ENCODE measurements at places on chromosomes 4 and X.

- peak; percentile 42 for DNase-seq
These were observed 109.8 kb downstream of the HMX1 start for GRCh38 chr4:8761824-8762205.

- no peak for DNase-seq
These were observed 7.5 kb downstream of the PCDH10 start for GRCh38 chr4:133156556-133156955.

DNA sequence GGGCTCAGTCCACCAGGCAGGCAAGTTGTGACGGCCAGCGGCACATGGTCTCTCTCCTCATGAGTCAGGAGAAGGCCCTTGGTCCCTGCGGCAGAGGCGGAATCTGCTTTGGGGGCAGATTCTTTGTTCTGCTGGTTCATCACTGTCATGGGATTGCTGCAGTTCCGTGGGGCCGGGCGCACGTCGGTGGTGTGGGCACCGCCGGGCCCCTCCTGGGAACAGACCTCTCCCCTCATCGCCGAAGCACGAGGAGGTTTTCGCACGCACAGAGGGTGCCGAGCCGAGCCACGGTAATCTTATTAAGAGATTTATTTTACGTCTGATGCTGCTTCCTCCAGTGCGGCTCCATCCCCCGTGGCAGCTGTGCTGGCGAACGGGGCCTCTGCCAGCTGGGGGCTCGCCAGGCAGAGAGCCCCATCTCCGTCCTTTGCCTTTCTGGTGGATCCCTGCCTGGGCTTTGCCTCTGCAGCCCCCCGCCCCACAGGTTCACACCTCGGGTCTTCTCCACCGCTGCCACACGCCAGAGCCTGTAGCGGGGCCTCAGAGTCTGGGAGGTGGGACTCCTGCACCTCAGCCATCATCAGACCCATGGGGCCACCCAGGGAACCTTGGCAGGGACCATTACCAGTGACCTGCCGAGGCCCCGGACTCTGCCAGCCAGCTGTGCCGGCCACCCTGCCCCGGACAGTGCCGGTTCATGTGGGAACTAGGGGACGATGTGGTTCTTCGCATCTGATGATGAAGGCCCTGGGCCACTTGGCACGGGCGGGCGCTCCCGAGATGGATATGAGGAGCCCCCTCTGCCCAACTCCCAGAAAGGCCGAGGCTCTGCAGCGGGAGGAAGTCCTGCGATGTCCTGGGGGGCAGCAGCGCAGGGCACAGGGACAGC is 86.7 kb upstream of the NKX1-1 start:
- peak; percentile 56 for DNase-seq

DNA sequence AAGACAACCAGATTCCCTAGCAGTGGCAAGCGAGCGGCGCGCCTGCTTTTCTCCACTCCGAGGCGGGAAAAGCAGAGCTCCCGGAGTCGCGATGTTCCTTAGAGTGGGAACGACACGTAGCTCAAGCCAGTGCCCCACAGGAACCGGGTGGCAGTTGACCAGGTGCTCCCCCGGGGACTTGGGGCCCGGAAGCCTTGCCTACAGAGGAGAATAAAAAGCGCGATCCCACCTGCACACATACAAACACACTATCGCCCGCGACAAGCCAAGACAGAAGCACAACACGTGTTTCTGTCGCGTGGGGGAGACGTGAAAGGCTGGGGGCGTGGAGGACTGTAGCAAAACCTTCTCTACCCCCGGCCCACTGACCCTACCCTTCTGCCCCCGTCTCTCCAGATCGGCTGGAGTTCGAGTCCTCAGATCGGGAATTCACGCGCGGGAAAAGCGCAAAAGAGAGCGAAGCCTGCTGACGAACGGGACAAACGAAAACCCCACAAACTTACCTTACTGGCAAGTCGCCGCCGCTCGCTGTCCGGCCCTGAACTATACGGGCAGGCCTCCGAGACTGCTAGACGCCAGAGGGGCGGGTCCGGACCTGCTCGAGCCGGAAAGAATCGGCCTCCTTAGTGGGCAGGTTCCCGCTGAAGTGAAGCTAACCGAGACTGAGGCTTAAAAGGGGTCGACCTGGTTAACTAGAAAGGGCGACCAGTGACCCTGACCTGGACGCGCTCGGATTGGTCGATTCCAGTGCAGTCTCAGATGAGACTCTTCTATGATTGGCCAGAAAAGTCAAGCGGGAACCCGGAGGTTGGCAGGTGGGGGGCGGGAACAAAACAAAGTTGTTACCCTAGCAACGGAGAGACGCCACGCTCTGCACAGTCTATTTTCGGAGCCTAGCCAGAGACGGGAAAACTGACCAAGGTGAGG is at the start of the genes DNAAF6 and NUP62CL:
DNAAF6 (plus strand) TSS at position 842 of the 927 bp plus-strand sequence. CDS start 6,265 bp downstream, outside the sequence.
NUP62CL (minus strand) TSS at position 664 of the 927 bp plus-strand sequence. CDS start 31,287 bp downstream, outside the sequence.
- peak; percentile 65 for DNase-seq

DNA sequence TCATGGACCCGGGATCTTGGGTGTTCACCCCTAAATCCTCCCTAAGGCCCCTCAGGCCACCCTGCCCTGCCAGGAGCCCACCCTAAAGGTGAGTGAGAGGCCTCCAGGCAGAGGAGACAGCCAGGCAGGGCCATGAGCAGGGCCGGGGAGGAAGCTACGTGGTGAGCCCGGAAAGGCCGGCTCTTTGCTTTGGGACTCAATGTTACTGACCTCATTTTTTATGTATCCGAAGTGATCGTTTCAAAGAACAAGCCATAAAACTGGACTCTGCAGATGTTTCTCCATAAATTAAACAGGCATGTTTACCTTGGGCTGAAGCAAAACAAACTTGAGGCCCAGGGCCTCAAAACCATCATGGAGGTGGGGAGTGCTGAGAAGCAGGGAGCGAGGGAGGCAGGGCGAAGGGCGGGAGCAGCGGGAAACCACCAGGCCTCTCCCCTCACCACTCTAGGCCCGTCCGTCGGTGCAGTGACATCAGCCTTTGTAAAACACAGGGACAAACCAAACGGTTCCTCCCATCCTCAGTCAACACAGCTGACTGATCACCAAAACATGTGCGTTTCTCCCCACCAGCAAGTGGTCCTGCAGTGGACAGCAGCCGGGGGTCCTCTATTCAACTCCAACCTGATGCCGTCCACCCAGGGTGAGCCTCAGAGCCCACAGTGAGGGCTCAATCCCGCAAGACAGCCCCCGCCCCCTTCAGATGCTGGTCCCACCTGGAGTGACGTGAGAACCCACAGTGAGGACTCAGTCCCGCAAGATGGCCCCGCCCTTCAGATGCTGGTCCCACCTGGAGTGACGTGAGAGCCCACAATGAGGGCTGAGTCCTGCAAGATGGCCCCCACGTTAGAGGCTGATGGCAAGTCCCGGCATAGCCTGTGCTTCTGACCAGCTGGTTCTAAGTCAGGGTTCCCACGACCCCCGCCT is 102.9 kb upstream of the LRPAP1 start:
- peak; percentile 38 for DNase-seq

DNA sequence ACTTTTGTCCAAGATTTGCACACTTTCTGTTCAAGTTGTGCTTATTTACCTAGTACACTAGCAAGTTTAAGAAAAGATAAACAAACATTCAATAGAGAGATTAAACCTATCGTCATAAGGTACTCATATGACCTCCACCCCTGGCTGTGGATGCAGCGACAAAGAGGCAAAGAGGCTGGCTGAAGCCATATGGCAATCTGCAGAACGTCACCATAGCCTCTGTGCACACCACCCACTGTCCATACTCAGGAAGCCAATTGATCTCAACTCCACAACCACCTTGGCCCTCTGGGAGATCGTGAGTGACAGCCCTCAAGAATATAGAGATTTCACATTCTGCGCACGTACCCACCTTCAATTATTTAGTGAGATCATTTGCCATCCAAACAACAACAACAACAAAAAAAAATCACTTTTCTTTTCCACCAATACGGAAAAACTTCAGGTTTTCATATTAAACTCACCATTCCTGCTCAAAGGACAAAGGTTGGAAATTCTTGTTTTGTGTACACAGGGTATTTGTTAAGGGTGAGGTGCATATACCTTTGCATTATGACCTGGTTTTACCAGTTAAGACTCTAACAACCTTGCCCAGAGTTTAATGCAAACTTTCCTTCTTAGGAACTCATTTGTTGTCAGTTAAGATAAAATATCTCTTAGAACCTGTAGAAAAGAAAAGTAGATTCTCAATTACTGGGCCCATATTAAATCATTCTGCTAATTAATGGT is 243.0 kb upstream of the FSTL5 start:
- DNase-seq: no peak

- DNase-seq: no peak
These were observed 51.1 kb upstream of the RBMX start for GRCh38 chrX:136931661-136932060.

DNA sequence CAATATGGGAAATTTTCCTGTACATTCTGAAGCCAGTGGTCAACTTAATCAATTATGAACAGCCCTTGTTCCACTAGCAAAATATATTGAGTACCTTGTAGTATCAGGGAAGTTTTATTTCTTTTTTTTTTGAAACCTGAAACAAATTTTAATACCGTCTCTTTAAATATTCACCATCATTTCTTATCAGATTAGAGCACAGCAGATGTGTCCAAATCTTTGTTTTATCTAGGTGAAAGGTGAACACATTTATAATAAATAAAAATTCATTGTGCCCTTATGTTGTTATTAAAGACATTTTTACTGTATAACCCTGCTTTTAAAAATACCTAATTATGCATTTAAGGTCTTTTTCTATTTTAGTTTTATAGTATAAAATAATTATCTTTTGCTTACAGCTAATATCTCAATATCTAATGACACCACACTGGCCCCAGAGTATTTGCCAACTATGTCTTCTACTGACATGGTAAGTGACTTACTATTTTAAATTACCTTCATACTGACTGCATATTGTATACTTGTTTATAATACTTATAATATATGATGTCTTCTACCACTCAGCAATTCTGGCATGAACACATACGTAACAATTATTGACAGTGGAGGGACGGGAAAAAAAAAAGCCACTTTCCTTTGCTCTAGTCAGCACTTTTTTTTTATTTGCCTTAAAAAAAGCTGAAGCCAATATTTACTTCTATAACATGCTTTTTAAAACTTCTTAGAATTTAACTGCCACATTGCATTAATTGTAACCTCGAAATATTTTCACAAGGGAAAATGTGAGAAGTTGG is 147.9 kb downstream of the SLC4A4 start:
- no peak for DNase-seq

DNA sequence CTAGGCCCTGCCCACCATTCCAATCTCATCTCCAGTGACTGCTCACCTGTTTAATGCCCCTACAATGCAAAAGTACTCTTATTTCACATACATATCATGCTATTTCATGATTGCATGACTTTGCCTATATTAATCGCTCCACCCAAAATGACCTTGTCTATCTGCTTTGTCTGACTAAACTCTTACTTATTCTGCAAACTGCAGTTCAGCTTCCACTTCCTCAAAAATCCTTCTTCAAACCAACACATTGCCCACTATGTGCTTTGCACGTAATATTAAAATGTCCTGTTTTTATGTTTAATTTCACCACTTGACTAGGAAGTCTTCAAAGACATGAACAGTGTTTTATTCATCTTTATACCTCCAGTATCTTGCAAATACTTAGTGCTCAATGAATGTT is 229.6 kb downstream of the OPHN1 start:
- no peak for DNase-seq

DNA sequence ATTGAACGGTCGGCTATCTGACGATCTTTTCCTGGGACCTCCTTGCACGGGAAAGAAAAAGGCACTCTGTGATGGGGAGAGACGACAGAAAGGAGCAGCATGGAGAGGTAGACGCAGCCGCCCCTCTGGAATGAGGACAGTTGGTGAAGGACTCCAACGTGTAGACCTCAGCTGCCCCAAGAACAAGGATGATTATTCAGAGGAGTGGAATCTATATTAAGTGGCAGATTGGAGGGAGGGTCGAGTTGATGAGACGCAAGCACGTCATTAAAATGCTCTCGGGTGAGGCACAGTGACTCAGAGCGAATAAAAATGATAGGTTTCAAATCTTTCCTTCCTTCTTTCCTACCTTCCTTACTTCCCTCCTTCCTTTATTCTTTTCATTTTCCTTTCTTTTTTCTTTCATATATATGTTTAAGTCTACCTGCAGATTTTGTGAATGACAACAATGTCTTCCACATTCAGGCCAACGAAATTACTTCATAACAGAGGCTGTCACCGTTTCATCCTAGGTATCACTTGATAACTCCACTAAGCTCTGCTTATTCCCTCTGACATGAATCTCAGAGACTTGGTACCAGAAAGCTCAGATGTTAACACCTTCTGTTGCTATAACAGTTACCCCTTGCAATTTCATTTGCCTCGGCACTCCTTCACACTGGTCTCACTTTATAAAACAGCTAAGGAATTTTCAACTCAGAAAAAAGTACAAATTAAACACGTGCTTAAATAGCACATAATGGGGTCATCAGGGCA is 110.0 kb upstream of the PPARGC1A start:
- DNase-seq: no peak

- peak; percentile 39 for DNase-seq
These were observed 57.6 kb upstream of the ADRA2C start for GRCh38 chr4:3708611-3709010.

DNA sequence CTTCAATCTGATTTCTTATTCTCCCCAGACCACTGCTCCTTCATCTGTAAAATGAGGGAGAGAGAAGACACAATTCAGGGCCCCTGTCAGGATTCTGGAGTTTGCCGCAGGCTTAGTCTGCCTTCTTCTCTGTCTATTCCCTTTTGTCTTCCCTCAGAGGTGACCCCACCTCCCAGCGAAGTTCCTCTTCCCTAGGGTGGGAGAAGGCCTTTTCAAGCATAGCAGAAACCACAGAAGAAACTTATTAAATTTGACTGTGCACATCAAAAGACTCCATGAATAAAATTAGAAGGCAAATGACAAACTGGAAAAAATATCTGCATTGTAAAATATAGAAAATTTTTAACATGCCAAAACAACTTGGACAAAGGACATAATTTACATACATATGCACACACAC is 148.8 kb downstream of the HNRNPD start:
- DNase-seq: no peak

DNA sequence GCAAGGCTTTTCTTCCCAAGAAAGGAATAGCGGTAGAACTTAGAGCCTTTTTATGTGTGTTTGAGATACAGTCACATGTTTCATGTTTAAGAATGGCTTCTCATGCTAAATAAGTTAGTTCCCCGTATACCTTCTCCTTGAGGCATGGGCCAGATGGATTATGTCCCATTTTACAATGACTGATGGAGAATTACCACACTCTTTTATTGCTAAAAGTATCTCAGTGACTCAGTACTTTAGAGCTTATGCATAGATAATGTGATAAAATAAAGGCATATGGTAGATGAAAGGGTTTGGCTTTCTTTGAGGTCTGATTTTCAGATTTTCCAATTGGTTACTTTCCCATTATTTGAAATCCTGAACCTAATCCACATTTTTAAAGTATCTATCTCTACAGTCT is 121.8 kb upstream of the BMPR1B start:
- no peak for DNase-seq

DNA sequence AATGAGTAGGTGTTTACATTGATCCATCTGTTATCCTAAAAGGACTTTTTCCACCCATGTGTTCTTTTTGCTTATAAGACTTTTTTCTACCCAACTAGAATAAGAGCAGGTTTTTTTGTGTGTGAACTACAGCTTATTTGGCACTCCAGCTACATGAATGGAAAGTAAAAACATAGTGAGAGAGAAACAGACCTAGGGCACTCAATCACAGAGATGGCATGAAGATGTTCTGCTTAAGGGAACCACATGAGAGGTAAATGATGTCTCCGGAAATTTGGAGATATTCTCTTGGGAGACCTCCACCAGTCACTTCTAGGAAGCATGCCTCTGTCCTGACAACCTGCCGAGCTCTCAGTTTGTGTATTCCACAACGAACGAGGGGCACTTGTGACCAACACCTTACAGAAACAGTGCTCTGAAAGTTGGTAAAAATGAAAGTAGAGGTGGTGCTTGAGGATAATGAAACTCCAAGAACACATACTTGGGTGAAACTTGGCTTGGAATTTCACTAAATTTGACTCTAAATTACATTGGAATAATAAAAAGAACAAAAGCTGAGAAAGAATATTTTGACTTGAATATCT is 788.4 kb upstream of the GALNTL6 start:
- DNase-seq: no peak

All from RWPE2 (cell line).